ENCODE measurements at places on chromosomes 3 and 15. TPM values are rescaled to one million over a fixed set of nuclear protein-coding genes. Genes with fewer than 3 reads are reported as not detected.

Gene POPDC2
- total RNA-seq = 16.1 TPM

Gene TOP2B
- 115 TPM for total RNA-seq

Gene IL16
- 3.9 TPM for total RNA-seq

Gene LTK
- 9.4 TPM for total RNA-seq

Gene MYLK
- 28.2 TPM for total RNA-seq

Gene ZBBX
- total RNA-seq = 0.13 TPM

Gene MTHFS
- 12.4 TPM for total RNA-seq

Gene P2RY12
- total RNA-seq = 1.1 TPM

Gene GOLGA8T
- 0.27 TPM for total RNA-seq

Gene P2RY13
- total RNA-seq = 0.75 TPM

Gene CAND2
- 27.2 TPM for total RNA-seq

Gene HCN4
- total RNA-seq = not detected

Gene SLC24A5
- total RNA-seq = 0.04 TPM

Gene CD80
- 0.22 TPM for total RNA-seq
